ENCODE measurements at places on chromosomes 12 and 14. TPM values are rescaled to one million over a fixed set of nuclear protein-coding genes. Genes with fewer than 3 reads are reported as not detected.

The R3HDM2 gene
- 124 TPM for total RNA-seq

The RNF34 gene
- total RNA-seq, result 95.3 TPM

The FBRSL1 gene
- 97.3 TPM for total RNA-seq

The SDSL gene
- 0.67 TPM for total RNA-seq

The KRT74 gene
- total RNA-seq, result not detected
